GM10248 (cell line): ENCODE measurements at places on chromosomes 7 and 10.

GRCh38 chr10:12490963-12491362 is 141.6 kb downstream of the CAMK1D start:
- DNase-seq, result no peak

- no peak for DNase-seq
Measured at GRCh38 chr10:99761365-99761764, 21.1 kb upstream of the ABCC2 start.

- DNase-seq, result no peak
Measured at GRCh38 chr10:112376396-112376790, 2.5 kb downstream of the ACSL5 start.

- DNase-seq, result no peak
Measured at GRCh38 chr10:23514321-23514720, 75.4 kb downstream of the OTUD1 start.

GRCh38 chr7:115332691-115333090 is 410.8 kb downstream of the MDFIC start:
- no peak for DNase-seq

DNA sequence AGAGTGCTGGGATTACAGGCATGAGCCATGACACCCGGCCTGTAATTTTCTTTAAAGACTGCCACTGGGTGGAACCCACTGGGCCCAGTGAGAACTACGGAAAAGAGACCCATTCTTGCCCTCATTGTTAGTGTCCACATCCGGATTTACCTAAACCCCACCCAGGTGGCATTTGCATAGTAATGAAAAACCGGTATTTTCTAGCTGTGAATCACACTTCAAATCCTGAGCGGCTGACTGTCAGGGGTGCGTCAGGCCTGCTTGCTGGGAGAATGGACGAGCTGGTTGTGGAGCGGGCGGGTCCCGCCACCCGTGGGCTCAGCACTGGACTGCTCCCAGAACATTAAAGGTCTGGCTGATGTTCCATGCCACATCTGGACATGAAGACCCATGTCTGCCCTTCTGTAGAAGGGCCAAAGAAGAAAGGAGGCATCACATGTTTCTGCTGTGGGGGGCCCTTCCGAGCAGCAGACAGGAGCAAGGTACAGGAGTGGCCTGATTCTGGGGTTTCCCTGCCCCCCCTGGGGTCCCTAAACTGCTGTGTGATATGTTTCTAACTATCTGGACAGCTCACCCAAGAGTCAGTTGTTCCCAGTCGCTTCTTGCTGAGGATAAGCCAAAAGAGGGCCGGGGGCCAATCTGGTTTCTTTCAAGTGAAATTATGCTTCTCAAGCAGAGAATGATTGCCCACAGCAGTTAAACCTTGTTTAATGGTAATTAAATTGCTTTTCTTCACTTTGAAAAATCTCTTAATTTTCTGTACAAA is 46.4 kb downstream of the KIAA1217 start:
- no peak for DNase-seq

- no peak for DNase-seq
Measured at GRCh38 chr10:43471146-43471545, 34.2 kb downstream of the ZNF487 start.

- no peak for DNase-seq
Measured at GRCh38 chr7:82567841-82568240, 124.3 kb upstream of the CACNA2D1 start.

DNA sequence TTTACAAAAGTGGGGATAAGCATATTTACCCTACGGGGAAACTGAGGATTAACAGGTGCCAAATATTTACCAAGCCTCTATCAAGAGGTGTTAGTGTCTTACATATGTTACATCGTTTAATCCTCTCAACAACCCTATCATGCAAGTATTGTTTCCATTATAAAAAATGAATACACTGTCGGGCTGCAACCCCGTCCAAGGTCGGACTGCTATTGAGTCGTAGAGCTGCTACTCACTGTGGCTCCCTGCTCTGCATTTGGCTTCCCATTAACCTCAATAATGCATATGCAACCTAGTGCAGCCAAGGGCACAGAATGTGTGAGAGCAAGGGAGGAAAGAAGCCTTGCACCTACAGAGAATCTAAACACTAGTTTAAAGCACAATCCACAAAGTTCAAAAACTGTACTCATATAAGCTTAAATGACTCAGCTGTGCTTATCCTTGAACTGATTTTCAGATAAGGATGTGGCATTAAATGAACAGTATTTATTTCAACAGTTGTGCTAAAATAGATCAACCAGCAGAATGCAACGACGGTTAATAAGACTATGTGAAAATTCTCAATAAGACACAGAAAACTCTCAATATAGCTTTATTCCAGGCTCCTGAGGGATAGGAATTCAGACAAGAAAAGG is 49.9 kb downstream of the UBE2H start:
- DNase-seq, result no peak

DNA sequence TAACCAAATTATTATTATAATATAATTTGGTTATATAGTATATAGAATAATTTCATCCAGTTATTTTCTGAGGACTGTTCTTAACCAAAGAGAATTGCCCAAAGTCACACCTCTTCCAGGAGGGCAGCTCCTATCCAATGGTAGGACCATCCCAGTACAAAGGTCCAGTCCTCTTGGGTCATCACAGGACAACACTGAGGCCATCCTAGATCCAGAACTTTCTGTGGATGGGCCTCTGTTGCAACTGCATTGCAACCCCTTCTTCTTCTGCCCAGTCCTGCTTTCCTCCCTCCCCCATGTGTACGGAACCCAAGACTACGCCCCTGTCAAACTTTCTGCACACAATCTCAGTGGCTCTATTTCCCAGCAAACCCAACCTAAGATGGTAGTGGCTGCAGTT is 5.4 kb upstream of the HABP2 start:
- no peak for DNase-seq

GRCh38 chr10:79275431-79275851 is 71.8 kb upstream of the PPIF start:
- DNase-seq, result no peak

DNA sequence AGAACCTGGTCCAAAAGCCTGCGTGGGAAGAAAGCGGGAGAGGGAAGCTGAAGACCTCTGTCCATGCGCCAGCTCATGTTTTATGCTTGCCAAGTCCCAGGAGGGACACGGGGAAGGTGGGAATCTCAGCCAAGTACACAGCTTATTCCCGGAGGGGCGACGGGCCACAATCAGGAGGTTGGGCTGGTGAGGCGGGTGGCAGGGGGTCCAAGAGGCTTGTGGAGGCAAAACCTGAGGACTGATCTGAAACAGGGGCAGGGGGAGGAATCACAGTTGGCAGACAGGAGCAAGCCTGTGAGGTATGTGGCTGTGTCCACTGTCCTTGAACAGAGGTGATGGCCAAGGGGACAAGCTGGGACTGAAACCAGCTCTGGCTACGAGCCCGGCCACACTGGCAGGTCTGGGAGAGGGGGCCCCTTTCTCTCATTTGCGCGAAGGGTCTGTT is 38.0 kb upstream of the LEP start:
- DNase-seq, result no peak

GRCh38 chr7:96596120-96596826 is 113.4 kb downstream of the SEM1 start:
- DNase-seq, result no peak
